Endothelial cell of umbilical vein (primary cell): ENCODE measurements at places on chromosomes 5 and 9. TPM values are rescaled to one million over a fixed set of nuclear protein-coding genes. Genes with fewer than 3 reads are reported as not detected.

The ZNF454 gene
- polyA plus RNA-seq, result 0.08 and 0.14 TPM in 2 replicates

DNA sequence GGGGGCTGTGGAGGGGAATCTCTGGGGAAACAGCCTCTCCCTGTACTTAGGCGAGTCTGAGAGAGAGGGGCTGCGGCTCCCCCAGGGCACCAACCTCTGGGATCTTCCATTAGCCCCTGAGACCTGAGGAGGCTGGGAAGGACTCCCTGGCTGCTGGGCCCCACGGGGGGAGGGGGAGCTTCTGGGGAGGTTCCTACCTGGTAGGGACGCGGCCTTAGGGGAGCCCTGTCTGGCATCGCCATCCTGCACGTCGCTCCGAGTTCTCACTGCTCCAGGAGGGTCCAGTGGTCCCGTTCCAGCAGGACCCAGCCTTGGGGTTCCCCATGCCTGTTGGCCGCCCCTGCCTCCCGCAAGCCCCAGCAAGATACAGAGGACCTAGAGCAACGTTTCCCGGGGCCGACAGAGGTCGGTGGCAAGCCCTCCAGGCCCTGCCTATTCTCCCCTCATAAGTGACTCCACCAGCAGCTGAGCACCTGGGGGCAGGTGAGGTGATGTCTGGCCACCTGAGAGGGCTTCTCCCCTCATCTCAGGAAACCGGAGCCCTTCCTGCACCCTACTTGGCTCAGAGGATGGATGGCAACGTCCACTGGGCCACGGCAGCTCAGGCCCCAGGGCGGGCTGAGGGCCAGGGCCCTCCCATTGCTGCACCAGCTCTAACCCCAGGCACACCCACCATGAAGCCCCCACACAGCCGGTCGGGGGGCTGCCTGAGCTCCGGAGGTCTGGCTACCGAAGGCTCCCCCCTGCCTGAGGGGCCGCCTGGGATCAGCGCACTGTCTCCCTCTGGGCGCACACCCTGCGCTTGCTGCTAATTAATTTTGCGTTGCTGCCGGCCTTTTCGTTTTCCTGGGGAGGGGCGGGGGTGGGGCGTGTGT, 22.5 kb downstream of the TPPP start:
- DNase-seq, result no peak

DNA sequence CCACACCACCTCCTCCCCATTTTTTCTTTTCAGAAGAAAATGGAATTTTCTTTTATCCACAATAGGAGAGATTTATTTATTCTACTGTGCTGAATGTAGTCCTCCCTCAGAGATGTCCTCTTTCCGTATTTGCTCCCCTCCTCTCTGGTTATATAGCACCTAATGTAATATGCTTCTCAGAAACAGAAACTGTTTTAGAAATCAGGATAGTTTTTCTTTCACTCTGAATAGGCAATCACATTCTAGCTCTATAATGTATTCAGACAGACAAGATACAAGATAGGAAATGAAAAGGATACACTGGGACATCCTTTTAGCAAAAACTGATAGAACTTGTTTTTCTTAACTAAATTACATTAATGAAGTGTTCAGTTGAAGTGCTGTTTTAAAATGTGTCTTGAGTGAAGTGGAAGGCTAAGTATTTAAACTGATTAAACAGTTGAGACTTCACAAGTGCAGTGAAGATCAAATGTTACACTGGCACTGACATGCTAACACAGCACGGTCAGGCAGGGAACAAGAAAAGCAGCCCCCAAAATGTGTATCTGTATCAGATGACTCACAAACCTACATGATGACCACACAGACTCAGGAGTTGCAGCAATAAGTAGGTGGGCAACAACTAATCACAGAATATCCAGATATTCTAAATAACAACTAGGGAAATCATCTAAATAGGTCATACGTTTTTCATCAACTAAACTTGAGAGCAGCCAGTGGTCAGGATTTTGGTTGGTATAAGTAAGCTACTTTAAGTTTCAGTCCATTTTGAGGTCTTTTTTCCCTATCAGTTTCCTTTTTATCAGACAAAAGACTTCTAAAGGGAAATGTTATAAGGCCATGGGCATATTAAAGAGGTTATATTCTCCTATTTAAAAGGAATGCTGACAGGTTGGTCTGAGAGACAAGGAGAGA, 260.4 kb downstream of the MLLT3 start:
- DNase-seq, result no peak

- DNase-seq, result no peak
Observed at GRCh38 chr5:120913396-120913795, 449.3 kb downstream of the PRR16 start.

DNA sequence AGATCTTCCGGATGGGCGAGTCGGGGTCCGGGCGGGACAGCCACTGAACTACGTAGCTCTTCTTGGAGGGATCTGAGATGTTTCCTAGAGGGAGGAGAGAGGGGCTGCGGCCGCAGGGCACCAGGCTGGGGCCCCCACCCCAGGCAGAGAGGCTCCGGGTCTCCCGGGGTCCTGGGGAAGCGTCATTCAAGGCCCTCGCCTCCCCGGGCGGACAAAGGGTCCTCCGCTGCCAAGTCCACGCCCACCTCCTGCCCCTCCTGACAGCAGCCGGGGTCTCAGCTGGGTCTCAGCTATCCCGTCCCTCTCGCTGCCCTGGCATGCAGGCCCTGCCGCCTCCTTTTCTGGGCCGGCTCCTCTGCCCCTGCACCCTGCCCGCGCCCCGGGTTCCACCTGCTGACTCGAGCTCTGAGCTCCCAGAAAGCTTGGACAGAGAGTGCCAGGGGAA, 61.5 kb downstream of the ZNF354C start:
- no peak for DNase-seq

DNA sequence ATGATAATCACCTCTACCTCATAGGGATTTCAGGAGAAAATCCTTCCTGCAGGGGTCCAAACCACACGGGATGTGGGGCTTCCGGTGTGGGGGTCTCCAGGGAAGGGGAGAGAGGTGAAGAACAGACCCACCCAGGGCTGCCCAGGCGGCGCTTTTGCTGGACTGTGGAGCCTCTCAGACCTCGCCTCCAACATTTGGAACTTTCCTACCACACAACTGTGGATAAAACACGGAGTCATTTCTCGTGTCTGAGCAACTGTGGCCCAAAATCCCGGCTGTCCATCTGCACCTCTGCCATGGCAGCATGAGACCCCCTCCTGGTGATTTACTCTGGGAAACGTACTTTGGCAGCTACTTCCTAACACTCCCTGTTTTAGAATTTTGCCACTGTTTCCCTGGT, 307.8 kb upstream of the IRX4 start:
- DNase-seq, result no peak

DNA sequence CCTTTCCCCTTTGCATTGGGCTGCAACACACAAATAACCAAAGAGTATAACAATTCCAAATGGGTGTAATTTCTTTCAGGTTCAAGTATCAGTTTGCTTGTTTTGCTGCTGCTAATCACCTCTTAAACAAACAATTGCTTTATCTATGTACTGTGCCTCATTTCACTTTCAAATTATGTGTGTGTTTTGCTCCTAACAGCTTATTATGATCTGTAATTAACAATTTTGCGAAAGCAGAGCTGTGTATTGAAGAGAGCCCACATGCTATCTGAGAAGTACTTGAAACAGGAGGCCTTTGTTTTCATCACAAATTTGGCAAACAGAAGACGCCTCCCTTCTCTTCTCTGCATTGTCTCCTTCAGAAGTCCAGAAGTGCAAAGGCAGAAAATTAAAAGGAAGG, 312.0 kb downstream of the TLE1 start:
- DNase-seq, result no peak

GRCh38 chr5:150075806-150076205, 10.5 kb downstream of the CSF1R start:
- DNase-seq, result no peak

- DNase-seq, result no peak
Observed at GRCh38 chr9:116753389-116753788, 66.3 kb downstream of the TRIM32 start.
